Fibroblast of skin of abdomen (primary cell): ENCODE measurements at places on chromosomes 12 and 14.
A peak's percentile ranks its signal among the peaks of the same experiment; 100 is the strongest.

- DNase-seq = no peak
Measured at GRCh38 chr14:75934998-75935628, 46.7 kb downstream of the TGFB3 start.

DNA sequence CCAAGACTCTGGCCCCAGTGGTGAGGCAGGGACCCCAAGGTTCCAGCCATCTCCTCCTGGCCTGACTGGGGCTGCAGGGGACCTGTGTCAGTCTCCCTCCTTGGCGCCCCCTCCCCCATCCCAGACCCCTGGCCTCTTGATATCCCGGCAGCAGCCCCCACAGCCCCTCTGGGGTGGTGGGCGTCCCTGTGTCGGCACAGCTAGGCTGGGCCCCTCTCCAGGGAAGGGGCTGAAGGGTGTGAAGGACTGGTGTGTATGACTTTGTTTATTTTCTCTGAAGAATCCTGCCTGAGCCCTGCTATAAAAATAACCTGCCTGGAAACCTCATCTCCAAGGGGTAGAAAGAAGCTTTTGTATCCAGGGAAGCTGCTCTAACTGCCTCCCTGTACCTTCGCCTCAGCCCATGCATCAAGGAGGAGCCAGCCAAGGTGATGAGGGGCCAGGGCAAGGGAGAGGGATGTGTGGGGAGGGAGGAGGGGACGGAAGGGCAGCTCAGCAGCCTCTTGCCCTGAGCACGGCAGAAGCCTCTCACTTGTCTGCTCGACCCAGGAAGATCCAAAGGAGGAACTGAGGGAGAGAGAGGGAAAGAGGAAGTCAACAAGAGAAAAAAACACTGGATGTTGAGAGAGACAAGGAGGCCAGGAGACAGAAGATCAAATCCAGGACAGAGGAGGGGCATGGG, 25.4 kb upstream of the COL2A1 start:
- no peak for DNase-seq

DNA sequence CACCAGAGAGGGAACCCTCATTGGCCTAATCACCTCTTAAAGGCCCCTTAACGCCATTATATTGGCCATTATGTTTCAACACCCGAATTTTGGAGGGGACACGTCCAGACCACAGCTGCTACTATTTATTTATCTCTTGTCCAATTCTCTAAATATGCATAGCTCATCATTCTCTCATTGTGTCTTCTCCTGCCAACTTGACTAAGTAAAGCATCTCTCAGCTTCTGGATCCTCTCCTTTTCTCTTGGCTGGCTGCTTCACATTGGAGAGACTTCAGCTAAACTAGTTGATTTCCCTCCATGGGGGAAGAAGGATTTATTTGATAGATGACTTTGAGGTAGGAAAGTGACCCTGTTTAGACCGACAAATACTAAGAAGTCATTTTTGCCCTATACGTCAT, 120.4 kb upstream of the KRR1 start:
- DNase-seq = no peak

DNA sequence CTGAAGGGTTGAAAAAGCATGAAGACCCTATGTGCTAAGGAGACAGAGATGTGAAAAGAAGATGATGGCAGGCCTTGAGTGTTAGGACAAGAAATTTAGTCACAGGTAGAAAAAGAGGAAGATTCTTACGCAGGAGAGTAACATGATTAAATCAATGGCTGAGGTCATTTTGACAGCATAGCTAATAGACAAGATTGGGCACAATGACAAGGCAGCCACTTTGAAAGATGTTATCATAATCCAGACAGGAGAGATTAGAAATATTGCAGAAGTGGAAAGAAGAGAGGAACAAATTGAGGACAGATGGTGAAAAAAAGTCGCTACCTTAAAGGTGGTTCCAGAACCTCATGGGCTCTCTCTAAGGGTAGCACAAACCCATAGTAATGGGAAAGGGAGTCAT, 228.8 kb upstream of the DDHD1 start:
- no peak for DNase-seq

DNA sequence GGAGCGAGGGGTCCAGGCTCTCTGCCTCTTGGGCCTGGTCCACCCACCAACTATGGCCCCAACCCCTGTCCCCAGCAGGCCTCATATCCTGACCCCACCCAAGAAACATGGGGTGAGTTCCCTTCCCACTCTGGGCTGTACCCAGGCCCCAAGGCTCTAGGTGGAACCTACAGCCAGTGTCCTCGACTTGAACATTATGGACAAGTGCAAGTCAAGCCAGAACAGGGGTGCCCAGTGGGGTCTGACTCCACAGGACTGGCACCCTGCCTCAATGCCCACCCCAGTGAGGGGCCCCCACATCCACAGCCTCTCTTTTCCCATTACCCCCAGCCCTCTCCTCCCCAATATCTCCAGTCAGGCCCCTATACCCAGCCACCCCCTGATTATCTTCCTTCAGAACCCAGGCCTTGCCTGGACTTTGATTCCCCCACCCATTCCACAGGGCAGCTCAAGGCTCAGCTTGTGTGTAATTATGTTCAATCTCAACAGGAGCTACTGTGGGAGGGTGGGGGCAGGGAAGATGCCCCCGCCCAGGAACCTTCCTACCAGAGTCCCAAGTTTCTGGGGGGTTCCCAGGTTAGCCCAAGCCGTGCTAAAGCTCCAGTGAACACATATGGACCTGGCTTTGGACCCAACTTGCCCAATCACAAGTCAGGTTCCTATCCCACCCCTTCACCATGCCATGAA, 8.6 kb downstream of the ARHGAP9 start:
- no peak for DNase-seq

DNA sequence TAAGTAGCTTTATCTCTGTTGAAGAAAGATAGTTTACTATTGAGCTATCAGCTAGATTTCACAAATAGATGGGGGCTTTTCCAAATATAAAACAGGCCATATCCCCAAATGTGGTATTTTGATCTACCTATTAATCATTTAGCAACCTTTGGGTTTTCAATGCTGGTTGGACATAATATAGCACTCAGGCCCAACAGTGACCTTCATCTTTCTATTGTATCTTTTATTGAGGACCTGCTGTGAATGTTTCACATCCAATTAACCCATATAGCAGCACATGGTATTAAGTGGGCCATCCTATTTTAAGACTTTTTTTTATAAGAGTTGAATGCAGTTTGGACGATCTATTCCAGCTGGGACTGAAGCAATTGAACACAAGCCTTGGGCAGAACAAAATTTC, 10.0 kb upstream of the NR1H4 start:
- DNase-seq = no peak

DNA sequence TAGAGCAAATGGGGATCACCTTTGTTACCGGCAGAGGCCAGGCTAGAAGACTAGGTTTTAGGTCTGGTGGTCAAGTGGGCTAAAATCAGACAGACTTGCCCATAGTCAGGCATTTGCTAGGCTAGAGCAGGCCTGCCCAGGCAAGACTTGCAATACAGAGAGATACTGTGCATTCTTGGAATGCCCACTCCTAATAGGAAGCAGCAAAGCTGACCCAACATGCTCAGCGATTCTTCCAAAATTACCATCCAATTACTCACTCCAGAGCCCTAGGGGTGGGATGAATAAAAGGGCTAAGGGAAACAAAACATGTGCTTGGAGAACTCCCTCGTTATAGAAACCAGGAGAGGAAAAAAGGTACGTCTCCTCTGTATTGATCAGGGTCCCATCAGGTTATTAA, 187.8 kb upstream of the AMIGO2 start:
- peak; percentile 44 for DNase-seq

GRCh38 chr12:80636832-80637231, 70.6 kb upstream of the MYF6 start:
- DNase-seq = no peak

DNA sequence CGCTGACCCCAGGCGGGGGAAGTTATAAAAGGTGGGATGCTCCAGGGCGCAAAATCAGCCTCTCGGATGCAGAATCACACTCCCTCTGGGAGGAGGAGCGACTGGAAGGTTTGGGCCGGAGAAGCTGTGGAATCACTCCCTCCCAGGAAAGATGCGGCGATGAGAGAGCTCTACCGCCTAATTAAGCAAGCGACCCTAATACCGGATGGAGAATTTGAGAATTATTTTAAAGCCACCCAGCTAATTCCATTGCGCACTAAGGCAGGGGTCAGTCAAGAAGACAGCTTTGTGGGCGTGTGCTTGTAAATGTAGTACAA, 1.9 kb downstream of the COL2A1 start:
- DNase-seq = no peak

GRCh38 chr12:102110782-102111181, 9.1 kb downstream of the NUP37 start:
- no peak for DNase-seq

GRCh38 chr14:70692210-70692609, 50.5 kb downstream of the TTC9 start:
- no peak for DNase-seq

GRCh38 chr12:30613119-30613830, 82.4 kb downstream of the IPO8 start:
- no peak for DNase-seq

DNA sequence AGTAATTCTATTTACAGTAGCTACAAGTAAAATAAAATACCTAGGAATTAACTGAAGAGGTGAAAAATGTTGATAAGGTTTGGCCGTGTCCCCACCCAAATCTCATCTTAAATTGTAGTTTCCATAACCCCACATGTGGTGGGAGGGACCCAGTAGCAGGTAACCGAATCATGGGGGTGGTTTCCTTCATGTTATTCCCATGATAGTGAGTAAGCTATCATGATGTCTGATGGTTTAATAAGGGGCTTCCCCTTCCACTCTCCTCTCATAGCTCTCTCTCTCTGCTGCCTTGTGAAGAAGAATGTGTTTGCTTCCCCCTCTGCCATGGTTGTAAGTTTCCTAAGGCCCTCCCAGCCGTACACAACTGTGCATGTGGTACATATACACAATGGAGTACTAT, 1170.7 kb downstream of the BCL11B start:
- DNase-seq = no peak

- no peak for DNase-seq
Measured at GRCh38 chr12:810671-811415, 58.5 kb downstream of the WNK1 start.

- no peak for DNase-seq
Measured at GRCh38 chr12:89965993-89966392, 257.4 kb upstream of the ATP2B1 start.

DNA sequence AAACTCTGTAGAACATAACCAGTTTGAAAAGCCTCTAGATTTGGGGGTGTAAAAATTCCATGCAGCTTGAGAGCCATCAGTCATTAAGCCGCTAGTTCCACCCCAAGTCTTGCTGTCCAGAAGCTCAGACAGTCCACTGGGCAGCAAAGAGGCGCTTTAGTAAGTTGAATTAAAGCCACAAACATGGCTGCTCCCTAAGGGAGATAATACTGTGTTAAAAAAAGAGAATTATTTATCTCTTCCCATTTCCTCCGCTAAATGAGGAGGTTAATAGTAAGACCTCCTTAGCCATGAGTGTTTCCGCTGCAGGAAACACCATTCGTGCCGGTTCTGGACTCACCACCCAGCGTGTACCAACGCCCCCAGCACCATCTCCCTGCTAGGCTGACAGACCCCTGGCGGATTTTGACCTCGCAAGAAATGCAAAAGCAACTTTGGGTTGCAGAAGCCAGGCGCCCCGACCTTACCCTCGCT, 536 bp downstream of the TM7SF3 start:
- DNase-seq = peak; percentile 17

GRCh38 chr12:75137896-75138295, 71.7 kb downstream of the KCNC2 start:
- DNase-seq = no peak

DNA sequence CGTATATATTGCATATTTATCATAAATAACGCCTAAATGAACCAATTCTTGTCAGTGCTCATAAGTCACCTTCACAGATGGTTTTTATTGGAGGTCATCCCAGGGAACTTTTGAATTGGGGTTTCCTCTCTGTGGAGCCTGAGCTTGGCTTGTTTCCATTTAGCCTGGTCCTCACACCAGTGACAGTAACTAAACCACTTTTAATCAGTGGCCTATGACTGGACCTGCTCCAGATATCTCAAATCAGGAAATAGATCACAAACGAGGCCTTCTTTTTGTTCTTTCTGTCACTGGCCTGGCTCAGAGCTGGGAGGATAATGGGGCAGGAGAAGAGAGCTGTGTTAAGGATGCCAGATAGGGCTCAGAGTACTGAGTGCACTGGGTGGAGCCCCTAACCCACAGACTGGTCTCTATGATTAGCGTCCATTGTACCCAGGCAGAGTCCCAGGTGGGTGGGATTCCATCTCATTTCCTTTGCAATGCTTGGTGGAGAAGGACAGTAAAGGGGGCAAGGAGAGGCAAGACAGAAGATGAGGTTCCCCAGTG, 92.4 kb downstream of the NUAK1 start:
- DNase-seq = no peak

DNA sequence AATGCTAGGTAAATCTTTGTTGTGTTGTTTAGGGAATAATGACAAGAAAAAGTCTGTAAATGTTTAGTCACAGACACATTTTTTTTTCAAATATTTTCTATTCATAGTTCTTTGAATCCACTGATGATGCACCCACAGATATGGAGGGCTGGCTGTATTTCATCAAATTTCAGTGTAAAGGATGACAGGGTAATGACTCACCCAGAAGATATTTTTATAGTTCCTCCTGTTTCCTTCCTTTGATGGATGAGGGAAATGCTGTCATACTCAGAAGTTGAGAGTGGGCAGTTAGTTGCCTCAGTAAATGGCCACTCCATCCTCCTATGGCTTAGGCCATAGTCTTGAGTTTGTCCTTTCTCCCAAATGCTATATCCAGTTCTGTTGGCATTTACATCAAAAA, 76.9 kb upstream of the REP15 start:
- peak; percentile 93 for DNase-seq

DNA sequence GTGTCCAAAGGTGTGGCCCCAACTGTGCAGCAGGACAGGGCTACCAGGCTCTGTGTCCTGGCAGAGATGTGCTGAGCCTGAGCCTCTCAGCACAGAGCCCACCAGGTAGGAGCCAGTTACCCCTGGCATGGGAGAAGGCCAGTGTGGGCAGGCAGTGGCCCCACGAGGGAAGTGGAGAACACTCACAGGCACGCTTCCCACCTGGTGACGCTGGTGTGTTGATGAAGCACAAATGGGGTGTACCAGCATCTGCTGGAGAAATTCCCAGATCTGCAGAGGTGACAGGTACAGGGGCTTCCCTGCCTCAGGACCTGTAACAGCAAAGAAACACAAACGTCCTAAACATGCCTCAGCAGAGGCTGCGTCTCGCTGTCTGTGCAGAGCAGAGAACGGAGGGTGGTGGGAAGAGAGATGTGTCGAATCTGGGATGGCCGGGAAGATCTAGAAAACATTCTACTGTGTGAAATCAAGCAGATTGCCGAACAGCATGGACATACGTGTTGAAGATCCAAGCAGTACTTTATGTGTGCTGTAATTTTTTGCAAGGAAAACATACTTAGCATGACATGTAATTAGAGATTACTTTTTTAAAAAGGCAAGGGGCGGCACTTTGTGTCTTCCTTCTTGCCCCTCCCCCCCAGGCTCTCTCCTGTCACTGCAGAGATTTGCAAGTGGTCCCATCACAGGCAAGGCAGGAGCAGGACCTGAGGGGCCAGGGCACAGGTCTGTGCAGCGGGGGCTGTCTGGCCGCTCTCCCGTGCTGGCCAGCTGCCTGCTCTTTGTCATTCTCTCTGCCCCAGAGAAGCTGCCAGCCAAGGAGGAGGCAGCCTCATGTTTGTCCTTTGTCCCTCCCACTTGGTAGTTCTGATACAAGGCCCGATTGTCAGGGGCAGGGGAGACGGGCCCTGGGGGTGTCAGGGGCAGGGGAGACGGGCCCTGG, 17.3 kb downstream of the HIP1R start:
- DNase-seq = no peak
